ENCODE measurements at places on chromosomes 12 and 14.
A peak's percentile ranks its signal among the peaks of the same experiment; 100 is the strongest.

DNA sequence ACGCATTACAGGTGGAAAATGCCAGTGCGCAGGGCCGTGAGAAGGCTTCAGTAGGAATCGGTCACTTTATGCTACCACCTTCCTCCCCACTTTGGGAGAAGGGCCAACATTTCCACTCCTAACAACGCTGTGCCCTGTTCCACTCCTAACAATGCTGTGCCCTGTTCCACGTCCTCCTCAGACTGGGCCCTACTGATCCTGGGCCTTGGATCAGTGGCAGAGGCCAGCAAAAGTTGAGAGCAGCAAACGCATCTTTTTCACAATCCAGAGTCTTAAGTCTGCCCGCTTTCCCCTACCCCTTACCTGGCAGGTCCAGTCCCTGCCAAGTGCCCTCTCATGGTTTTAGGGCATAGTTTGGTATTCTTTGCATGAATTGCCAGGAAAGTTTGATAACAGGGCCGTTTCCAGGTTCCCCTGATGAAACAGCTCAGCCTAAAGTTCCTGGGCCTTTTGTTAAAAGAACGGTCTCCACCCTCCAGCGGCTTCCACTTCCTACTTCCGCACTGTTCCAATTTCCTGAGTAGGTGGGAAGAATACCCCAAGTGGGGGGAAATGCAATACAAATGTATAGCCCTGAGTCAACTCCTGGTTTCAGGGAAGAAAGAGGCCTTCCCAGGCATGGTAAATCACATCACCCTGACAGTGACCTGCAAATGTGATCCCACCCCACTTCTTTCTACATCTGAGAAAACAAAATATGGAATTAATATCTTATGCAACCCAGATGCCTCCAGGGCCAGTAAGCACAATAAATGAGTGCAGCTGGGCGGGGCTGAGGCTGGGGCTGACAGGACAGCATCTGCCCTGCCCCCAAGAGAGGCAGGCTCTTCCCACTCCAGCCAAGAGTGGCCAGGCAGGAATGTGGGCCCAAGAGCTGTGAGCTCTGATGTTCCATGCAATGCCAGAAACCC, 15.0 kb downstream of the KCTD10 start:
- DNase-seq = peak; percentile 88

GRCh38 chr14:90239139-90239538, 17.2 kb upstream of the PSMC1 start:
- DNase-seq = no peak

DNA sequence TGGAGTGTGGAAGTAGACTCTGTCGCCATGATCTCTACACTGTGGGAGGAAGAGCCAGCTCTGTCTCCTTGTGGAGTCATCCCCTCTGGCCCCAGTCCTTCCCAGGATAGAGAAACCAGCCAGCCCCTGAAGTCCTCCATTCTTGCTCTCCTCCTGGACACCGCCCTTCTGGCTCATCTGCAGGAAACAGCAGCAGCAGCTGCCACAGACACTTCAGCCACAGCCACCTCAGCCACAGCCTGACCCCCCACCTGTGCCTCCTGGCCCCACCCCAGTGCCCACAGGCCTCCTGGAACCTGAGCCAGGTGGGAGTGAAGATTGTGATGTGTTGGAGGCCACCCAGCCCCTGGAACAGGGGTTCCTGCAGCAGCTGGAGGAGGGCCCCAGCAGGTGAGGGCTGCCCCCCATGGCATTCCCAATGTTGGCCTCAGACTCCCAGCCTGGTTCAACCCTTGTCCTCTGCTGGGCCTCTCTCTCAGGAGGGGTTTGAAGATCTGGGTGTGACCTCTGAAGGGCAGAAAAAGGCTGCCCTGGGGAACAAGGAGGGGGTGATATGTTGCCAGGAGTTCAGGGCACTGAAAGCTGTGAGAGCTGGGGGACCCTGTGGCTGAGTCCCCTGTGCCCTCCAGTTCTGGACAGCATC, 10.5 kb downstream of the PRPF40B start:
- no peak for DNase-seq

DNA sequence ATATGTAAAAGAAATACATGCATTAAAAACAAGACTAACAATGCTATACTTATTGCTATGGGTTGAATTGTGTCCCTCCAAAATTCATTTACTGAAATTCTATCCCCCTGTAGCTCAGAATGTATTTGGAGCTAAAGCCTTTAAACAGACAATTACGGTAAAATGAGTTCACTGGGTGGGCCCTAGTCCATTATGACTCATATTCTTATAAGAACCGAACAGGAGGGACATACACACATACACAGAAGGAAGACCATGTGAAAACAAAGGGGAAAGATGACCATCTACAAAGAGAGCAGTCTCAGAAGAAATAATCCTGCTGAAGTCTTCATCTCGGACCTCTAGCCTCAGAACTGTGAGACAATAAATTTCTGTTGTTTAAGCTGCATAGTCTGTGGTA, 77.1 kb upstream of the ANKS1B start:
- DNase-seq = no peak

- peak; percentile 47 for DNase-seq
Measured at GRCh38 chr14:58131386-58131785, 20.6 kb downstream of the ARMH4 start.

DNA sequence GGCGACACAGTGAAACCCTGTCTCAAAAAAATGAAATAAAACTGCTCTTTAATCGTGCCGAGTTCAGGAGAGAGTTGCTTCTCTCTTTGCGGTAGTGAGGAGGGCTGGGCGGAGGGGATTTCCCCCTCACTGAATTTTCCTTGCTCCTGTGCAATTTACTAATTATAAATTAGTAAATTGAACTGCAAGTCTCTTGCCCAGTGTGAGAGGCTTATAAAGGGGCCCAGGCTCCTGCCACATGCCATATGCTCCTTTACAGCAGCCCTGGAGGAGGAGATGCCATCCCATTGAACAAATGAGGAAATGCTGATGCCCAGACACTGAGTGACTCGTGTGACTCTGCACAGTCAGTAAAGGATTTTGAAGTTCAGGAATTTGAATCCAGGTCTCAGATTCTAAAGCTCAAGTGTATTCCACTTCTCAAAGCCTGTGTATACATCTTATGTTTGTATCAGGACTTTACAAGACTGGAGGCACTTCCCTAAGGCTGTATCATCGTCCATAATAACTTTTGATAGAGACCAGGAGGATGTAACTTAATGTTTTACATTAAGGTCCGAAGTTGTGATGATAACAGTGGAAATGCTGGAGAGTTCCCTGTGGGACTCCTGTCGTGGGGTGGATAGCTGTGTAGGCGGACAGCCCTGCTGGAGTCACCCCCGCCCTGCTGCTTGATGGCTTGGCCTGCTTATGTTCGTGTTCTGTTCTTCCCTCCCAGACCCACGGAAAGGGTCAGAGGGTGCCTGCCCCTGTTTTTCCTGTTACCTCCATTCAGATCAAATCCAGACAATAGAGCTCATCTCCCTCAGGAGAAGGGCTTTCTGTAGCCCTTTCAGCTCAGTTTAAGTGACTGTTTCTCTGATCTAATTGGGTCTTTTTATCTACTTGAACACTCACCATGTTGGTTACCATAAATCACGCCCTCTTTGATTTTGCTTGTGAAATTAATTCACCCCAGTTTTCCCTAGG, 13.9 kb downstream of the PELI2 start:
- no peak for DNase-seq

DNA sequence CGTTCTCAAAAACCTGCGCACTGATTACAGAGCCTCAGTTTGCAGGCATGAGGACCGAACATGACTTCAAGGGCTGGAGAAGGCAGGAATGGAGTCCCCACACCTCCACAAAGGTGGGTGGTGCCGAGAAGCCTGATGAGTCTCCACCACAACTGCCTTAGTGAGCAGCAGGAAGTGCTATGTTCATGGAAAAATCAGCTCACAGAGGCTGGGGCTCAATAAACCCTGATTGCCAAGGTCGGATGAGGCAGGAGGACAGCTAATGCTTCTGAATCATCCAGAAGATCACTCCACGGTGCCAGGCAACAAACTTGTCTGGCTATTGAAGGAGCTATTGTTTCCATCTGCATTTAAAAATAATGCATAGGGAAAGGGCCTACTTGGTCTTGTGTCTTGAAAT, 31.1 kb downstream of the APPL2 start:
- DNase-seq = peak; percentile 37

- no peak for DNase-seq
Measured at GRCh38 chr12:102965281-102966155, 8.0 kb downstream of the ASCL1 start.

DNA sequence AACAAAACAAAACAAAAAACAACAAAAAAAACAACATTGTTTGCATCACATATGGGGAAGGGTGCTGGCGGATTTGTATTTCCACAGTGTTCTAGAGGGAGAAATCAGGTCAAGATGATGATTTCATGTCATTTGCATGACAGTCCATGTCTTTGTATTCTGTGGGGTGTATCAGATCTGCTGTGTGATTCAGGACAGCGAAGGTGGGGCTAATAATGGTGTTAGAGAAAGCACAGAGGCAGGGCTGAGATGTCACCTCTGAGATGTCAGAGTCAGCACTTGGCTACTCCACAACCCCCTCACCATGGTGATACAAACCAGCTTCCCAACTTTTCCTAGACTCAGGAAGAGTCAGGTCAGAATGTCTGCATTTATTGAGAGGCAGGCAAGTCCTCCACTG, 543.2 kb downstream of the BCL11B start:
- no peak for DNase-seq

GRCh38 chr14:56730538-56731145, 79.6 kb downstream of the OTX2 start:
- DNase-seq = peak; percentile 12
